Thoracic aorta (tissue), 2 donors: ENCODE measurements at places on chromosomes 16 and 17.

DNA sequence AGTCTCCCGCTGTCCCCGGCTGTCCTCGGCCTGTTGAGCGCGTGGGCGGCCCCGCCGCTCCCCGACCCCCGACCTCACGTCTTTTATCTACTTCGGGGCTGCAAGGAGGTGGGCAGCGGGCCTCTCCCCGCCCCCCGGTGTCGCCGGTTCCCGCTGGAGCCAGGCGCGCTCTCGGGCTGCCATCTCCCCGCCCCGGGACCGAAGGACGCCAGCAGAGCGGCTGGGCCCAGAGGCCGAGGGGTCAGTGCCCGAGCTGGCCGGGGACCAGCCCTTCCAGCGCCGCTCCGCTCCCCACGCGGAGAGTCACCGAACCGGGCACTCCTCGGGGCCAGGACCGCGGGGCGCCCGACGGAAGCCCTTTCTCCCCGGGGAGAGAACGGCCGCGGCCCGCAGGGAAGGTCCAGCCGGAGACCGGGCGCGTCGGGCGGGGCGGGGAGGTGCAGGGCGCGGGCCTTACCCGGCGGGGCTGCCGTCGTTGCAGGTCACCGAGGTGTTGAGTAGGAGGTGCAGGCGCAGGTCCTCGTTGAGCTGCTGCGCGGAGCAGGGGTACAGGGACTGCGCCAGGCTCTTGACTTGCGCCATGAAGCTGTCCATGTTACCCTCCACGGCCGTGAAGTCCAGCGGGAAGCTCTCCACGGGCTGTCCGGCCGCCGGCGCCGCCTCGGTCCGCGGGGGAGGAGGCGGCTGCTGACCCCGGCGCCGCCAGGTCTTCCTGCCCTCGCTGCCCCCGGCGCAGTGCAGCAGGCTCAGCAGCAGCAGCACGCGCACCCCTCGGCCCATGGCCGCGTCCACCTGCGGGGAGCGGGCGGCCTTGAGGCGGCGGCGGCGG lies 643 bp downstream of the NOTUM start:
- DNase-seq: no peak

- DNase-seq: no peak
These were observed at the start of gene EME2 for GRCh38 chr16:1772362-1772907. Gene EME2, plus strand, starts transcription at chr16:1772810. Its CDS starts 418 bp downstream, at chr16:1773228.

GRCh38 chr17:44749980-44750318 lies 8.8 kb upstream of the ADAM11 start:
- no peak for DNase-seq

DNA sequence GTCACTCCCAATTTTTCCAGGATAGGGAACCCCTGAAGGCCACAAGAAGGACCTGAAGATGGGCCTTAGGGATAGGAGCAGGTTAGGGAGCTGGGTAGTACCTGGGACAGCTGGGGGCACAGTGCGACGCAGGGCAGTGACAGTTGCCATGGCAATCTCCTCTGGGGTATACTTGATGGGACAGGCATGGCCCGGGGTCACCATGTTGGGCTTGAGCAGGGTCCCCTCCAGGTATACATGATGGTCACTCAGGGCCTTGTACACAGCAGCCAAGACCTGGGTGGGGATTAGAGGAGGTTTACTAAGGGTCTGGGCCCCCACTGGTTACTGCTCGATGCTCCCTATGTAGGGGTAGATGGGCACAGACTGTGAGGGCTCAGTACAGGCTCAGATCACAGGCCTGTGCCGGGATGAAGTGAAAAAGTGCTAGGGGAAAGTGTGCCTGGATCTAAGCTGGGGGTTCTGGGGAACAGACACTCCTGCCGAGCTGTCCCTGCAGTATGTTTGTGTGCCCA lies 2.7 kb downstream of the ALDOC start:
- DNase-seq: no peak

DNA sequence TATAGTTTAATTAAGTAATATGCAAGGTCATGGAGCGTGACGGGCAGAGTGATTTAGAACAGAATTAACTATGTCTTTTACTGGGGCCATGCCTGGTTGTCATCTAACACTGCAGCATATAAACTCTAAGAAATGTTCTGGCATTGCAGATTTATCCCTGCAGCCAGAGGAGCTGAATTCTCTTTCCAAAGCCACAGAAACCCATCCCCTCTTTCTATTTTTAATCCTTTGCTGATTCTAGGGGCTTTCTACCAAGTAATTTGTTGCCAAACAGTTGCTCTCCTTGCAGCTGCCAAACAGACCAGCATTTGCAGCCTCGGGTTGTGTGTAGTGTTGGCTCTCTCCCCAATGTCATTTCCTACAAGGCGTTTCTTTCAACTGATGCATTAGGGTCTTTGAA lies 243.2 kb upstream of the MON1B start:
- no peak for DNase-seq

DNA sequence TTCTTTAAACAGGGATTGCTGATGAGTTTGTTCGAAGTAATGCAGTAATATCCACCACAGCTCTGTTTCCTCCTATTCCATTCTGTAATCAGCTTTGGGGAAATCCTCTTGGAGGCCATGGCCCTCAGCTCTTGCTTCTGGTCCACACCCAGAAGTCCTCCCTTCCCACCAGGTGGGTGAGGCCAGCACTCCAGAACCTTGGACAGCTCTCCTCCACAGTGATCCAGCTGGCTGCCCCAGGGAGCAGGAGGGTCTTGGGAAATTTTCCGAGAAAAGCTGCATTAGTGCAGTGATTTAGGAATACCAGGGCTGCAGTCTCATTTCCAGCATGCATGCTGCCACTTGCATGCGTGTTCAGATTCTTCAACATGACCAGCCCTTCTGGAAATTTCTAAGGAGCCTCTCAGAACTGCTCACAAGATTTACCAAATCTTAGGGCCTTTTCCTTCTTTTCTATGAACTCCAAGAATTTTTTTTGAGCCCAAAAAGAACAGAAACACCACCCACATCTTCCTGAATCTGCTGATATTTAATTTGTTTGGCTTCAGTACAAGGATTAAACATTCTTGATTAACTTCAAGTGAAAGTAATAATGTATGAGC lies 4.2 kb downstream of the SMPD3 start:
- DNase-seq: no peak

DNA sequence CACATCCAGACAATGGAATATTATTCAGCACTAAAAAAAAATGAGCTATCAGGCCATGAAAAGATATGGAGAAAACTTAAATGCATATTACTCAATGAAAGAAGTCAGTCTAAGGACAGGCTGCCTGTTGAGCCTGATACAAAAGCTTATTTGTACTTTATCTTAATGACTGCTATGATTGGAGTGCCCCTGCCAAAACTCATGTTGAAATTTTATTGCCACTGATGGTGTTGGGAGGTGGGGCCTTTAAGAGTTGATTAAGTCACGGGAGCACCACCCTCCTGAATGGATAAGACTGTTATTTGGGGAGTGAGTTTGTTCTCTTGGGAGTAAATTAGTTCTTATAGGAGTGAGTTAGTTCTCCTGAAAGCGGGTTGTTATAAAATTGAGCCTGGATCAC lies 9.9 kb downstream of the C17orf67 start:
- DNase-seq: no peak

- no peak for DNase-seq
These were observed 24.2 kb downstream of the MPG start for GRCh38 chr16:102060-102855.

DNA sequence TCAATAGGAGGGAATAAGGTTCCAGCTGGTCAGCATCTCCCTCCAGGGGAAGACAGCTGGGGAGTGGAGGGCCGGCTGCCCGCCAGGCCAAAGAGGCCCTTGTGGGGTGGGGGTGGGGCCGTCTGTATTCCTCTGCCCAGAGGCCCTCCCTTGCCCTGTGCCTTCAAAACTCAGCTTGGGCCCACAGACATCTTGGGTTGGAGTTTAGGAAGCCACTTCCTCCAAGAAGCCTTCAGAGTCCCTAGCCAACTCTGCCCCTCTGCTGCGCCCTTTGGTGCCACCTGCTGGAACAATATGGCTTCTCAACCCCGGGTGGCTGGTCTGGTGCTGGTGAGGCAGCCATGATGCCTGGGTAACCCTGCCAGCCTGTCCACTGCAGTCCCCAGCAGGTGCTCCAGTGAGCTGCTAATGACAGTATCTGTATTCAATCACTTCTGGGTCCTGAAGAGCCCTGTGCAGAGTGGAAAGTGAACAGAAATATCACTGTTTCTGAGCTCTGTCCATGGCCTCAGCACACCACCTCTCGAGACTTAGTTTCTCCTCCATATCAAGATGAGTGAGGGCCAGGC lies 16.7 kb downstream of the HSD11B2 start:
- no peak for DNase-seq

DNA sequence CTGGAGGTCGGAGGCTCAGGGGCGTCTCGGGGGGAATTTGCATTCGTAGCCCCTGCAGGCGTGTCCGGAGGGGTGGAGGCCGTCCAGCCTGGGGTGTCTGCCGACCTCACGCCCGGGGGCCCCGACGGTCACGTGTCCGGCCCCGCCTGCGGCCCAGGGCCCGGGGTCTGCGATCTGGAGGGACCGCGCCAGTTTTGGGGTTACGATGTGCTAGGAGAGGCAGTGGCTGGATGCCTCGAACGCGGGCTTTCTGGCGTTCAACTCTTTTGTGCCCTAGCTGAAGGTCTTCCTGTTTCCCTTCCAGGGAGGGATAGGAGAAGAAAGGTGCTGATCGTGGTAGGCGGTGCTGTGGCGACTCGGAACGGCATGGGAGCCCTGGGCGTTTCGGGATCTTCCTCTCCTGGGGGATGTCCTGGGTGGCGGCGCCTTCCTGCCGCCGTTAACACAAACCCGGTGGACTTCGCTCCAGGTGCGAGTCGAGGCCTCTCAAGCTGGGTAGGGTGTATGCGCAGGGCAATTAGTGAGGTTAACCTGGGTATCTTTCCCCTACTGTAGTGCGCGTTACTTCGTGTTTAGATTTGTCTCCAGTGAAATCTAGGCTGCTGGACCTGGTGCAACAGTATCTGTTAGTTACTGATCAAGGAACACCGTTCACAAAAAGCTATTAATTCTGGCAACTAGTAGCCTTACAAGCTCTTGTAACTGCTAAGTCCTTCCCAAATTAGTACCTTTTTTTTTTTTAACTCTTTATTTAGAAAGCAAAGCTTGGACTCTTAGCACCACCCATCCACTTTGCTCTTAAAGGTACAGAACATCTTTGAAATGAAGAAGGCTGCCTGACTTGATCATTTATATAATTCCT lies 1.3 kb downstream of the AKAP1 start:
- no peak for DNase-seq

- DNase-seq: no peak
These were observed 41.7 kb downstream of the EFCAB5 start for GRCh38 chr17:29982991-29983653.

DNA sequence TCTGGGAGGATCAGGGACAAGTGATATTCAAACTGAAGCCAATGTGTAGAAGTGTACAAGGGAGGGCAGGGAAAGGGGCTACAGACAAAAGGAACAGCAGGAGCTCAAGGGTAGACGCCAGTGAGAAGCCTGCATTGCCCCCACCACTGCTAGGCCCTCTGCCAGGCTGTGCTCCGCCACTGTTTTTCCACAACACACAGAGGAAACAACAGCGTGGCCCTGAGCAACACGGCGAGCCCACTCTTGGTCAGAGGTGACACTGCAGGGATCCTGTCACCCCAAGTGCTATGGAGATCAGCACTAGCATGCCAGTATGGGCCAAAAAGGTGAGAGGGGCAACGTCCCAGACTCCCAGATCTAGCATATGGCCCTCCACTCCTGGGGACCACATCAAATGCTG lies 23.4 kb downstream of the MYO18A start:
- no peak for DNase-seq
